CD4-positive, alpha-beta T cell treated with Interleukin-17A for 4 hours (primary cell): ENCODE measurements at places on chromosomes 5 and 9.

- DNase-seq = no peak
These were observed 440.5 kb downstream of the BRINP1 start for GRCh38 chr9:118928722-118929121.

GRCh38 chr5:178511172-178511571, 79.0 kb downstream of the COL23A1 start:
- no peak for DNase-seq

- no peak for DNase-seq
These were observed 987 bp downstream of the RAB24 start for GRCh38 chr5:177302354-177303110.

GRCh38 chr9:132622159-132622558, 39.8 kb downstream of the BARHL1 start:
- no peak for DNase-seq

DNA sequence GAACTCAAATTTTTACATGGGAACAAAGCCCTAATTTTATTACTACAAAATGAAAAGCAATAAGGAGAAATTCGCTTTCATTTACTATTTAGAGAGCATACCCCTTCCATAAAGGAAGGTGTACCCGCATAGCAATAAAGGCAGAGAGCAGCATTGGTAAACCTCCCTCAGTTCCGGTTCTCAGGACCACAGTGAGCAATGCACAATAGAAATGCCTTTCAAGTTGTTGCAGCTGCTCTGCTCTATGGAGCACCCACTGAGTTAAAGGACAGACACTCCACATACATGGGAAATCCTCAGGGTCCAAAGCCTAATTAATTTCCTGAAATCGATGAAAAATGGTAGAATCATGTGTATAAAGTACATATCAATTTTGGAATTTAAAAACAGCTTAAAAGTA, 89.9 kb upstream of the MPDZ start:
- no peak for DNase-seq

DNA sequence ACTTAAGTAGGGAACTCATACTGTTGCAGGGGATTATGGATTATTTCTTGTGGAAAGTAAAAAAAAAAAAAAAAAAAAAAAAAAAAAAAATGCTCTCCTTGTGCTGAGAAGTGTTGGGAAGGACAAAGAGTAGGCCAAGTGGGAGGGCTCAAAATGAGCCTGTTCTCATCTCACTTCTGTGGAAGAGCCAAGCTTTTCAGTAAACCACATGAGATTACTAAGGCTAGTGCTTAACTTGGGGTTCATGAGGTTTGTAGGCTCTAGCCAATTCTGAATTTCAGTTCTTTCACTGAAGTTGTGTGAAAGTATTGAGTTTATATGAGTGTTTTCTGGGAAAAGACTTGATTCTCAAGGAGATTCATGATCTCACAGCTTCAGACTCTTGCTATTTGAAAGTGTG, 23.0 kb upstream of the CEP78 start:
- no peak for DNase-seq
